ENCODE measurements at places on chromosomes 11 and 22.

DNA sequence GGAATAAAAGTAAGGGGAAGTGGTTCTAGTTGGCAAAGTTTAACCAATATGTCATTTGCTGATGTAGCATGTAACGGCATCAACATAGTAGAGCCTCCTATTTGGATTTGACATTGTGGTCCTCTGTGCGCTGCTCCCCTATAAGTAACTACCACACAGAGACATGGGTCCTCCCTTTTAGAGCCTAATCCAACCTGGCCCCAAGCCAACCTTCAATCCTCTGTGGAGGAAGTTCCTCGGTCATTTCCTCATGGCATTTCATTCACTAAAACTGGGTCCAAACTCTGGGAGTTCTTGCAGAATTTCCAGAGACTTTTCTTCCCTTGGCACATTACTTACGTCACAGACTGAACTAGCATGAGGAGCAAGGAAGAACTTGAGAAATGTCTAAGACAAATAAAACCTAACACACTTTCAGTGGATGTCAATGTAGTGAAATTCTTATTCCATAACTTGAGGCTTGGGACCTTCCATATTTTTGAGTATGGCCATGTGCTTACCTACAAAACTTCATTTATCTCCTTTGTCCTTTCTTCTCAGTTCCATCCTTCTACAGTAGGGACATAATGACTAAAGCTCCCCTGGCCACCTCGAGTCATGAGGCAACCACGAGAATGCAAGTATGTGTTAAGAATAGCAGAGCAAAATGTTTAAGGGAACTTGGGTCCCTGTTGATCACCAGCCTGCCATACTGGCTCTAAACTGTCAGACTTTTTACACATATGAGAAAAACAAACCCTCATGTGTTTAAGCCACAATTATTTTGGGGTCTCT lies 34.7 kb downstream of the MMP20 start:
- DNase-seq, result no peak

GRCh38 chr11:11558396-11558795 lies 63.4 kb downstream of the GALNT18 start:
- DNase-seq, result no peak

- DNase-seq, result peak; percentile 73
Observed at GRCh38 chr11:61129639-61130523, 27.6 kb downstream of the CD5 start.

- peak; percentile 76 for DNase-seq
Observed at GRCh38 chr11:8699903-8700302, 17.3 kb downstream of the RPL27A start.

DNA sequence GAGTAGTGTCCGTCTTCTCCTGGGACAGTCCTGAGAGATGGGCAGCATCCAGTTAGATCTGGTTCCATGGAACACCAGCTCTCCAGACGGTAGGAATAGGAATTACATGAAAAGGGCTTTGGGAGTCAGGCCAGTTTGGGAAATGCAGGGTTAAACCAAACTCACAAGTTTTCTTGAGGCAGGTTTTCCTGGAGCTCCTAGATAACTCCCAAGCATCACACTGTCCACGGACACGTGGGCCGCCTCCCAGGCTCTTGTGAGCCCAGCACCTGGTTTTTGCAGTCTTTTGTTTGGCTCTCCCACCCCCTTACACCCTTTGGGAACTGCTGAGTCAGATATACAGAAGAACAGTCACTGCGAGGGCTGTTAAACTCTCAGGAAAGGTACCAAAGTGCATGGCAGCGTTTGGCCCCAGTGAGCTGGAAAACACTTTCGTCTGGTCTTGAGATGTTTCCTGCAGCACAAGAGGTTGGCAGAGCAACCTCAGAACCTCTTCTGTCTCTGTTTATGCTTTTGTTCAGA lies 90.0 kb downstream of the BCR start:
- DNase-seq, result no peak

DNA sequence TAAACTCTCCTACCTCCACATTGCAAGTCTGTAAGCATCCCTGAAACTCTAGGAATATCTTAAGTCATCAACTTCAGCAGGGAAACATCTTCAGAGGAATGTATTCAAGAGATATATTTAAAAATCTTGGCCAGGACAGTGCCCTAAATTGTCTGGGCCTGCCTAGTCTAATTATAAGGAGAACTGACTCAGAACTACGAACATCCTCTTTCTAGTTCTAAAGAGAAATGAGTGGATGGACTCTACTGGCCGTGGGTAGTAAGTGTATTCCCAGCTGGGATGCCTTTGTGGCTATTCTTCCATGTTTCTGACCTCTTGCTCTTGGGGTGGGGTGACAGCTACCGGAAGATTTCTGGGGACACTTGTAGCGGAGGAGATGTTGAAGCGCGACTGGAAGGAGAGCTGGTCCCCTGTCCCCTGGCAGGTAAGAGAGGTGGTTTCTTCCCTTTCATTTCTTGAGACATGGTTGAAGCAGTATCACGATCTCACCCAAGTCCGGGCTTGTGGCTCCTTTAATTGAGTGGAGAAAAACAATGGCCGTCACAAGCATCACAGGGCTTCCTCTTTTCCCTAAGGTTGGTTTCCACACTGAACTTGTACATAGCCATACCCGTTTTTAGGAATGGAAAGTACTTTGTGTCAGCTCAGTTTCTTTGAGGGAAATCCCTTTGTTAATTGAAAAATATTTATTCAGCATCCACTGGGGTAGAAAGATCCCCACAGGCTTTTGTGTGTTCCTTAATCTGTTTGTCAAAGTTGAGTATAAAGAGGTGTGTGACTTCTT lies 97.7 kb upstream of the SORL1-AS1 start:
- no peak for DNase-seq

DNA sequence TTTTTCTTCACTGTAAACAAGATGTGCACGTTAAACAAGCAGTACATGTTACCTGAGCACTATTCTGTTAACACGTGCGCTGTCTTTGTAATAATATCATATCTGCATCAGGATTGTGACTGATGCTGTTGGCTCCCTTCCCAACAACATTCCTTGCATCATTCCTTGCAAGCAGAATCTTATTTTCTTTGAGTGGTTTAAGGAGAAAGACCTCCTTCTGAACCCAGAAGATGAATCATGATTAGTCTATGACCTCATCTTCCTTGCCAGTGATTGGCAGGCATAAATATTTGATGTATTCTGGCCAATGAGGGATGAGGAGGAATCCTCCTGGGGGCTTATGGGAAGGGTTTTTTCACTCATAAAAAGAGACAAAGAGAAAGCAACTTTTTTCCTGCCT lies 46.2 kb downstream of the C11orf71 start:
- DNase-seq, result peak; percentile 66

GRCh38 chr11:73804712-73805111 lies 17.0 kb downstream of the MRPL48 start:
- no peak for DNase-seq

GRCh38 chr11:66919923-66920322 lies 38.3 kb downstream of the PC start:
- DNase-seq, result peak; percentile 44

DNA sequence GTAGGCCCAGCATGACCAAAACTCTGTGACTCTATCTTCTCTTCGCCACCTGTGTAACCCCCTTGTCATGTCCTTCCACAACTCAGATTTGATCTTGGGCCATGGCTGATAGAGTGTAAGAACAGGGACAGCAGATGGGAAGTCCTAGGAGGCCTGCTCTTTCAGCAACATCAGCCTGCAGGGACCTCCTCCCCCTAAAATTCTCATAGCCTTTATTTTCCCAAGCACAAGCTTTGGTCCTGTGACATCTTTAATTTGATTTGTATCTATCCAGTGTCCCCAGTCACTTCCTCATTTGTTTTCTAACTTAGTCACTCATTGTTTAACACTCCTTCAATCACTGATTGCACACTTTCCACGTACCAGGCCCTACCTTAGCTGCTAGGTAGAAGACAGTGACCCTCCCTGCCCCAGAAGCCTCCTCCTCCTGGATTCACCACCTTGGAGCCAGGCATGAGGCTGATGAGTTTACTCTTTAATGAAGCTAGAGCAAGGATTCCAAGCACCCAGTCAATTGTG lies 5.3 kb downstream of the UBQLN3 start:
- no peak for DNase-seq

DNA sequence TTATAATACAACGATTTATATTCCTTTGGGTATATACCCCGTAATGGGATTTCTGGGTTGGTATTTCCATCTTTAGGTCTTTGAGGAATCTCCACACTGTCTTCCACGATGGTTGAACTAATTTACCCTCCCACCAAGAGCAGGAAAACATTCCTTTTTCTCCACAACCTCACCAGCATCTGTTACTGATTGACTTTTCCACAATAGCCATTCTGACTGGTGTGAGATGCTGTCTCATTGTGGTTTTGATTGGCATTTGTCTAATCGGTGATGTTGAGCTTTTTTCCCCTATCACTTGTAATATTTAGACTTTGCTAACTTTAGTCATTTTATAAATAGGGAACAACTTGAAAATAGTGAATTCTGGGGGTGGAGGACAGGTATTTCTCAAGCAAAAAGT lies 58.1 kb downstream of the PPFIA1 start:
- DNase-seq, result peak; percentile 47
